Activated CD4-positive, alpha-beta T cell treated with anti-CD3 and anti-CD28 coated beads, Interleukin-2, amount 50 U/mL, for 4 hours (primary cell): ENCODE measurements at places on chromosomes 2 and 18.

- DNase-seq = no peak
Observed at GRCh38 chr2:215693193-215693998, 257.5 kb upstream of the FN1 start.

GRCh38 chr2:179636995-179637394 is 224.4 kb downstream of the ZNF385B start:
- no peak for DNase-seq

DNA sequence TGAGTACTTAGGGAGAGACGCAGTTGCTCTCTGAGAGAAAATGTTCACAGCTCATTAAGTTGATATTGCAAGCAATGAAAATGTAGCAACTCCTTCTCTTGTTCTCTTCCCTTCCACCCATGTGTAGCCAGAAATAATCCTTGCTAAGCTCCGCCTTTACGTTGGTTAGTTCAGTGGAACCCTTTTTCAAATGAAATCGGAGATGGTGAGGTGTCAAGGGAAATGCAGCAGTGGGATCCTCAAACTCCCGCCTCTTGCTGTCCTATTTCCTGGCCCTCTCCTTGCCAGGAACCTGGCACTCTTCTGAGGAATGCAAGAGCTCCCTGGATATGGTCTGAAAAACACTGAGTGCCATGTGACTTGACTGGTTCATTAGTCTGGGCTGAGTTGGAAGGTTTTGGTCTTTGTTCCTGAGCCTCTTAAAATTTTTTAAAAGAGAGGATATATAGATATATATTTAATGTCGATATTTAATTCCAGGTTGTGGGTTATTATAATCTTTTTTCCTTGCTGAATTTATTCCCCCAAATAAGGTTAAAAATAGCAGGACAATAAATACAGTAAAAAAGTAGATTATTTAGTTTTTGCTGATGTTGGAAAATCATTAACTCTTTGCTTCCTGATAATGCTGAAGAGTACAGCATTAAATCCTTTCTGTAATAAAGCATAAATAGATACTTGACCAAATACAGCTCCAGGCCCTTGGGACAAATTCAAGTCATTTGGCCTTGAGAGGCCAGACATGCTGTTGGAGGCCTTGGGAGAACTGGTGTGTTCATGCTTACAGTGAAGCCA is 116.2 kb downstream of the EML6 start:
- no peak for DNase-seq

DNA sequence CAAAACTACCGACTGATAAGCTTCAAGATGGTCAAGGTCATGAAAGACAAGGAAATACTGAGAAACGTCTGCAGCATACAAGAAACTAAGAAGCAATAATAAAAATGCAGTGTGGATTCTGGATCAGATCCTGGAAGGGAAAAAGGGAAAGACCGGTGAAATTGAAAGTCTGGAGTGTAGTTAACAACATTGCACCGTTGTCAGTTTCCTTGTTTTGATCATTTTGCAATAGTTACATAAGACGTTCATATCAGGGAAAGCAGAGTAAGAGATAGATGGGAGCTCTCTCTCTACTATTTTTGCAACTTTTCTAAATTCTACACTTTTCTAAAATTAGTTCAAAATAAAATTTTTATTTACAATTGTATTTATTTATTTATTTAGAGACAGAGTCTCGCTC is 15.0 kb upstream of the ZNF407 start:
- DNase-seq = no peak

DNA sequence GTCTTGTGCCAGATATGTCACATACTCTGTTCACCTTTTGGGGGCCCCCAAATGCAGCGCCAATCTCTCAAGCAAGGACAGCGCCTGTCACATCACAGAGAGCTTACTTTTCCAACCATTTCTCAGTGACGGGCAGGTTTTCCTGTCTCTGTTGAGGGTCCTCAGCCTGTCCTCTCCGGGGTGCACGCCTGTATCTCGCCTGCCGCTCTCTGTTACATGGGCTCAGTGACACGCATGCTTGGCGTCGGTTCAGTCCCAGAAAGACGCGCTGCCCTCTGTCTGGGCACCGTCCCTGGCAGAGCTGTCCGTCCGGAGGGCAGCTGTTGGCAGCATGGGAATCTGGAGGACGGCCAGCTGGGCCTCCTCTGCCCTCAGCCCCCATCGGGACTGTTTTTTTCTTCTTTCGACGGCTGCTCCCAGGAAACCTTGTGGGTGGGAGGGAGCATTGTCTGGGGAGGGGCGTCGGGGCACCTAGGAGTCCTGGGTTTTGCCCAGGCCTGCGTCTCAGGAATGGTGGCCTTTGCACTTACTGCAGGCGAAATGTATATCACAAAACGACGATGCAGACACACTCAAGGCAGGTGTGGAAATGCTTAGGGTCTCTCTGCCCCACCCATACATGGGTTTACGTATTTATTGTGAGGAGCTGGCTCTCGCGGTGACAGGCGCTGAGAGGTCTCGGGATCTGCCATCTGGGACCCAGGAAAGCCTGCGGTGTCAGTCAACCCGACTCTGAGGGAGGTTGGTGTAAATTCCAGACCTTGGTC is 30.9 kb downstream of the RTP5 start:
- DNase-seq = no peak

- no peak for DNase-seq
Observed at GRCh38 chr2:176136374-176137251, 7.1 kb downstream of the HOXD8 start.

DNA sequence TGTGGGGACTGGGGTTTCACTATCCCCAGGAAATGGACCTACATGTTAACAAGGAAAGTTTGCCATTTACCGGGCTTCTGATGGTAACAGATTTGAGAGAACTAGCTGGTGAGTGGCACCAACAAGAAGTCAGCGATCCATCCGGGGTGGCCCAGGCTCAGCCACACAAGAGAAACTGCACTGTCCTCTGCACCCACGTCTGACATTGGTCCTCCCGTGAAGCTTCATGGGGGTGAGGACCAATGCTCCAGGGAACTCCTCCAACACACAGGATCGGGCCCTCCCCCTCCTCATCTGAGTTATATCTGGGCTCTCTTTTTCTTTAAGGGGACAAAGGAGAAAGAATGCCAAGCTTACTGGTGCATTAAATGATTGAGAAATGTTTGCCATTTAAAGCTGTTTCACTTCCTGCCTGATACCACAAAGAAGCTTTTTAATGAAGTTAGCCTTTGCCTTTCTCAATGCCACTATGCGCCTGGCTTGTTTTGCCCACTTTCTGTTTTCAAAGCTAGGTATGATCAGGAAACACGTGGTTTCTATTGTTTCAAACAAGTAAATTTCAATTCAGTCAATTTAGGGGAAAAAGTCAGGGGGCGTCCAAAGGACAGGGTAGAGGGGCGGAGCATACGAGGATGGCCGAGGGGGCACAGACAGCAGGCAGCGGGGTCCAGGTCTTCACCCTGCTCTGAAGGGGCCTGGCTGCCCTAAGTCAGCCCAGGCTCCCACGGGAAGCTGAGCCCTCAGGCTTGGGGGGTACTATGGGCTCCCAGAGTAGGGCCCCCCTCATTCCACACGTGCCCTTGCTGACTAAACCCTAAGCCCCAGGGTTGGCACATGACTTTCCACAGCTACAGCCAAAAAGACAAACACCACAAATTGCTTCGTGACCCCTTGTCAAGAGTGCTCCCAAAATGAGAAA is 204.0 kb upstream of the ID2 start:
- DNase-seq = no peak

DNA sequence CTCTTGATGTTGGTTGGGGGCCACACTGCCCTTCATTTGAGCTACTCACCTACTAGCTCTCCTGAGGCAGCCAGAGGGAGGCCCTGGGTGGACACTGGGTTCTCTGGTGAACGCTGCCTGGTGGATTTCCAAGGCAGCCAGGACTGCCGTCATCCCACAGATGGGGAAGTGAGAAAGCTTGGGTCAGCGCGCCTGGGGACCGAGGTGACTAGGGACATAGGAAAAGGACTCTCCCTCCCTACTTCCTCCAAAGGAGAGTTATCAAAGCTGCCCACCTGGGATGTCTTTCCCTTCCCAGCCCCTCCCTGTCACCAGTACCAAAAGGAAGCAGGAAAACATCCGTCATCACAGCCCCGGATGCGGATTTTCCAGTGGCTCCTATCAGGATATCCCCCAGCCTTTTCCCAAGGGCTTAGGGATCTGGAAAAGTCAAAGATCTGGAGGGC is 3.8 kb upstream of the SEMA4C start:
- no peak for DNase-seq

GRCh38 chr2:105760191-105760590 is 15.5 kb downstream of the NCK2 start:
- no peak for DNase-seq

GRCh38 chr18:28485918-28486317 is 309.0 kb upstream of the CDH2 start:
- DNase-seq = no peak

DNA sequence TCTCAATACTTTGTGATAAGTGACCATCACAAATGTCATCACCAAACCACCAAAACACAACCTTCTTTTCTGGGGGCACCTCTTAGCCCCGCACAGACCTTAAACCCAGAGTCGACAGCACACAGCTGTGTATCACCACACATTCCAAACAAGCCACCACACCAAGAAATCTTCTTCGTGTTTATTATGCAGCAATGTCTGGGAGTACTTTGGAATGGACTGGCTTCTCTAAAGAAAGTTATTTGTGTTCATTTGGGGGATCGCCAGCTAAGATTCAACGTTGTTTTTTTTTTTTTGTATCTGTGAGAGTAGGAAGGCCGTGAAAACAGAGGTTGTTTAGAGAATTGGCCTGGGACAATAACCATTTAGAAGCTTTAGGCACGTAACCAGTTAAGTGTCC is 1.1 kb upstream of the MTA3 start:
- no peak for DNase-seq

GRCh38 chr2:56014046-56014730 is 90.6 kb upstream of the EFEMP1 start:
- no peak for DNase-seq

DNA sequence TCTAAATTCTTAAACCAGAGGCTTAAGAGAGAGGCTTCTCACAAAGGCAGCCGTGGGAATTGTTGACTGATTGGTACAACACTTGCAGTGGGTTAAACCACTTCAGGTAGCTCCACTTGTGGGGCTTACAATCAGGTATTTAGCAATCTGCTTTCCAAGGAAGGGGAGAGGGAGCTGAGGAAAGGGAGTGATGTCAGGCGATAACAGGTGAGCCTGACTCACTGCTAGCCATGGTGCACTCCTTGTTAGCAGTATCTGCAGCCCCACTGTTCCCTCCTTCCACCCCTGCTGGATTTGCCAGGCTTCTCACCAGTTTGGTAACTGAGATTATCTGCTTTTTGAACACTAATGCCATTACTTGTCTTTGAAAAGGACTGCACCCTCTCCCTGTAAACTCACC is 1056.7 kb upstream of the FANCL start:
- no peak for DNase-seq

- no peak for DNase-seq
Observed at GRCh38 chr2:4130651-4131050, 427.3 kb downstream of the DCDC2C start.

DNA sequence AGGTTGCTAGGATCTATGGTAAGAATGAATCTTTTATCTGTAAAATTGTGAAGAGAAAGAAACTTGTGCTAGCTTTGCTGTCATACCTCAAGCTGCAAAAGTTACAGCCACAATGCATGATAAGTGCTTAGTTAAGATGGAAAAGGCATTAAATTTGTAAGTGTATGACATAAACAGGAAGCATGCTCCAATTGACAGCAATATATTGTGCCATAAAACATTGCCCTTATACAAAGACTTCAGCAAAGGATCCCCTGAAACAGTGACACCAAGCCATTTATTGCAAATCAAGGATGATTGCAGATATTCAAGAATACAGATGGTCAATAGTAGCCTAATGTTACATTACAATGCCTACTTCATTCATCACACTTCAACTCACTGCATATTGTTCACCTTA is 283.1 kb downstream of the CPS1 start:
- DNase-seq = no peak

DNA sequence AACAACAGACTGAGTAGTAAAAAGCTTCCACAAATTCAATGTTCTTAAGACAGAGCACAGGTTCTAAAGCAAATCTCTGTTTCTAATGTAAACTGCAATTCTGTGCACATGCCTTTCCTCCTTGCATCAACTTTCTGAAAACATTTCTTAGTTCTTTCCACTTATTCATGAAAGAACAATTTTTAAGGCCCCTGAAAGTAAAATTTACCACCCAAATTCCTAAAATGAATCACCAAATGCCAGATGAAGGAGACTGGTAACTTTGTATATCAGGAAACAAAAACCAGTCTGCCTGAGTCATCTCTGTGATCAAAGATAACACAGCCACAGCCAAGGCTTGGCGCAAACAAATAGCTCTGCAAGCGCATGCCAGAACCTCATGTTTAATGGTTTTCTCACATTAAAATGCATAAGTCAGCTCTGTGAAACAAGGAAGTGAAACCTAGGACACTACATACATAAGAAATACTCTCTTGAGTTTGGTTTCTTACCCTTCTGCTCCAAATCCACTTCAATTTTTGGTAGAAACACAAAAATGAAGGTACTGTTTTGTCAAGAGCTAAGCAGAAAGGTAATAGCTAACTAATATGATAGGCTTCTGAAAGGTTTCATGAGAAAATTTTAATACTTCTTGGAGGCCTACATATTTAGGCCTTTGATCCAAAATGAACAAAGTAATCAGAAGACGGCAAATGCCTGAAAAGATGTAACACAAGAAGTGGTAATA is 169.4 kb downstream of the THADA start:
- DNase-seq = peak; percentile 55

GRCh38 chr18:21897811-21898210 is 157.2 kb downstream of the MIB1 start:
- DNase-seq = no peak

DNA sequence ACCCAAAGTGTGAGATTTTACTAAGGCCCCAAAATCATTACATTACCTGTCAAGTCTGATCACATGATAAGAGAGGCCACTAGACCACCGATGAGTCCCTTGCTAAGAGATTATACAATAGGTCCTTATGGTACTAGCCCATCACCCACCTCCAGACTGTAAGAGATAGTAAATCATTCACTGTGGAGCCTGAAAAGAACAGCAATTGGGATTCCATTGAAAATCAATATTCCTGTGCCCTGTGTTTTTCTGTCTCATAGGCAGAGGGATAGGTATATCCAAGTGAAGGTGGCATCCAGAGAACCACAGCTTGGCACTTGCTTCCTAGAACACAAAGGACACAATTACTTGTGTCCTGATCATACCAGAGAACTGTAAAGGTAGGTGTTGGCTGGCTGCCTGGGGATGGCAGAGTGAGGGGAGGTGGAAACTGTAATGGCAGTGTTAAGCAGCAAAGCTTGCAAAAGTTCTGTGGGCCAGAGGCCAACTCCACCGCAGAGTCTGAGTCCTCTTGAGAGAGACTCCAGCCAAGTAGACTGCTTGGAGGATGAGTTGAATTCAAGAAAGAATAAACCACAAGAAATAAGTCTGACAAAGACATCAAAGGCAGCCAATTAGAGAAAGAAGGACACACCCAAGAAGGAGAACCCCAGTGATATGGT is 102.0 kb upstream of the PIEZO2 start:
- no peak for DNase-seq

GRCh38 chr2:53067533-53067932 is 700.1 kb upstream of the CHAC2 start:
- no peak for DNase-seq

DNA sequence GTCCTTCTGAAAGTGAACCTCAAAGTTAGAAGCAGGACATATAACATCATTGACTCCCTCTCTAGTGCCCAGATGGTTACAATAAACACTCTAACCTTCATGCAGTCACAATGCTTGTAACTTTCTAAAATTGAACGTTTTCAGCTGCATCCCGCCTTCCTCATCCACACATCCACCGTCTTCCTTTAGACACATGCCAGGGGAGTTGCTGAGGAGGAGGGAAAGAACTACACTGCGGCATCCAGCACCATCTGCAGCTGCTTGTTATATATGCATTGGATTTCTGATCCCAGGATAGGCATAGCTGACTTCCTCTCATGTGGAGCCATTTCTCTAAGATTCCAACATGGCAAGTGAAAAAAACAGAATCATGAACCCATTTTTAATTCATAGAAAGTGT is 96.8 kb downstream of the FBXO15 start:
- no peak for DNase-seq
